Hematopoietic multipotent progenitor cell treated with erythropoietin and hydrocortisone succinate and interleukin-3 and kit ligand, for 6 days (in vitro differentiated cells): ENCODE measurements at places on chromosomes 4 and X.

GRCh38 chr4:106809076-106809475 is 227.0 kb downstream of the DKK2 start:
- DNase-seq, result peak; percentile 27

DNA sequence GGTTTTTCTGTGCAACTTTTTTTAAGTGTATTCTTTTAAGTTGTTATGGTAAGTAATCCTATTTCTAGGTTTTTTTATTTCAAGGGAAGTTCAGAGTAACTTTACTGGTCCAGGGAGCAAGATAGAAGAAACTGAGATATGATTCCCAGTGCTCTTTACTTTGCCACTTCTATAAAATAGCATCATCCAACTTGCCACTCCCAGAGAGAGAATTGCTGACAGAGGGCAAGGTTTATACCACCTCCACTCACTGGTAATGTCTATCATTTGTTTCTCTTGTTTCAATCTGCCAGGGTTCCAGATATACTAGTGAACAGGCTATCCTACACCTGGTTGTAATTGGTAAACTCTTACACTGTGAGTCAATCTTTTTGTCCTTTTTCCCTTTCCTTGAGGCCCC is 3.5 kb upstream of the CLCN3 start:
- no peak for DNase-seq

DNA sequence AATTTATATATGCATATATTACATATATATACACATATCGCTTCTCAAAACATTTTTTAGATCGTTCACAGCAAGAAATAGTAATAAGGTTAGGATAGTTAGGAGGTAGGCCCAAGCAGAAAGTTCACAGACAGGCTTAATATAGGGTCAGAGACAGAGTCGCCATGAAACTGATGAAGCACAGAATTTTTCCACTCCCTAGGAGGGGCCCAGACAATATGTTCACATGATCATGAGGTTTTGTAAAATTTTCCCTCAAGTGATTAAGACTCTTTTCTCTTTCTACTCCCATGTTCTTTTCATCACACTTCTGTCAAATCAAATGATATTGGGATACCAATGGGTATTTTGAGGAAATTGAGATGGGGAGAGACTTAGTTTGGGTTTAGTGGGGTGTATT is 5.2 kb upstream of the ENAM start:
- no peak for DNase-seq

- no peak for DNase-seq
These were observed 14.6 kb upstream of the ZNF630 start for GRCh38 chrX:48086082-48086481.

DNA sequence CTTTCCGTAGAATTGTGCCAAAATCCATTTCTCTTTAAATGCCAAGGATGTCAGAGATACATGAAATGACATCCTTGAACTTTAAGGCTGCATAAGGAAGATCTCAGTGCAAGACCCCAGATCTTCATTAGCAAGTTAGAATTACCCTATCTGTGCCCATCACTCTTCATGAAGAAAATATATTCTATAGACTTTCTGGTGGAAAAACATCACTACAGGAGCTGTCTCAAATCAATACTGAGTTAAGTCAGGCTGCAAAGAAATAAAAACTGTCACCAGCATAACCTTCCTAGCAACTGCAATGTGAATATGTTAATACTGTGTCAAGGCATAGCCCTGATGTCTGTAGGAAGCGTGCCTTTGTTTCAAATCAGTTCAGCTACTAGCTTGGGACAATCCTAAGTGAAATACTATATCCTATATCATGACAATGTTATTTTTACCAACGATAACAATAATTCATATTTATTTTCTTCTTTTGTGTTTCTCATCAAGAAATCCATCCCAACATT is 173.3 kb downstream of the TBCK start:
- no peak for DNase-seq

GRCh38 chrX:100650841-100651240 is 6.8 kb downstream of the SRPX2 start:
- no peak for DNase-seq

- DNase-seq, result no peak
These were observed 288.8 kb downstream of the CENPC start for GRCh38 chr4:67256388-67257043.
